ENCODE measurements at places on chromosomes 5 and 9.
A peak's percentile ranks its signal among the peaks of the same experiment; 100 is the strongest.

GRCh38 chr5:168974082-168974481 is 326.9 kb downstream of the SLIT3 start:
- no peak for DNase-seq

GRCh38 chr5:143898381-143898780 is 86.4 kb downstream of the HMHB1 start:
- DNase-seq: no peak

DNA sequence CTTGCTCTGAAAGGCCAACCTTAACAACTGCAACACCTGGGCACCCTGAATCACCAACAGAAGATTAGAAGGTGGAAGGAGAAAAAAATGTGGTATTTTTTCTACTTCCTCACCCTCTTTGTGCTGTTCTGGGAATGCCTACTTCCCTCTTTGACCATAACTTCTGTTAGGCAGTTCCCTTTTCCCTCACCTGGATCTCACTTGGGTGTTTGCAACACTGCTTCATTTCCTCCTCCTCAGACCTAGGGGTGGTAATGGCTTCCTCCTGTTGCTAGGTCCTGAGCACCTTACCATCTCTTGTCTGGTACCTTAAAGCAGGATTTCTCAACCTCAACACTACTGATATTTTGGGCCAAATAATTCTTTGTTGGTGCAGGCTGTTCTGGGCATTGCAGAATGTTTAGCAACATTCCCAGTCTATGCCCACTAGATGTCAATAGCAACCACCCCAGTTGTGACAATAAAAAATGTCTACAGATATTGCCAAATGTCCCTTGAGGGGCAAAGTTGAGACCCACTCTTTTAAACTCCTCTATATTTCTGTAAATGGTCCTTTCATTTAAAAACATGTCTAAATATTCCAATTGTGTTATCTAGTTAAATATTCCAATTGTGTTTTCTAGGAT is 300.0 kb upstream of the VLDLR start:
- no peak for DNase-seq

- DNase-seq: no peak
These were observed 108.5 kb downstream of the C9orf152 start for GRCh38 chr9:110099236-110100095.

- no peak for DNase-seq
These were observed 42.3 kb upstream of the NOTCH1 start for GRCh38 chr9:136587944-136588662.

GRCh38 chr9:121972501-121972981 is 120.6 kb downstream of the TTLL11 start:
- DNase-seq: no peak

- DNase-seq: no peak
These were observed 6.1 kb upstream of the PHF19 start for GRCh38 chr9:120882935-120883607.

DNA sequence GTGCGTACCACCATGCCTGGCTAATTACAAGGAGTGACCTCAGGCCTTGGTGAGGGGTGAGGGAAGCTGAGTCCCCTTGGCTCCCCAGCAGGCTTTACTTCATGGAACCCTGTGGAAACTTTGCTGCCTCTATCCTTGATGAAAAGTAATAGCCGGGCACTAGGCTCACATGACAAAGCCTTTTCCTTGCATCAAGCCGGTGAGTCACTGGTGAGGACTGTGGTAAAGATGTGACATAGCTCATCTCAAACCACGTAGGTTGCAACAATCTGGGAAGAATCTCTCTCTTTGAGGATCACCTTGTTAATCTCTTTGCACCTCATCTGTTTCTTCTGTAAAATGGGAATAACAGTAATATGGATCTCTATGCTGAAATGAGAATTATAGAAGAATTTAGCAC is 116.3 kb upstream of the SLC25A48 start:
- no peak for DNase-seq

GRCh38 chr9:129624947-129625346 is 1.0 kb upstream of the NTMT1 start:
- DNase-seq: no peak

DNA sequence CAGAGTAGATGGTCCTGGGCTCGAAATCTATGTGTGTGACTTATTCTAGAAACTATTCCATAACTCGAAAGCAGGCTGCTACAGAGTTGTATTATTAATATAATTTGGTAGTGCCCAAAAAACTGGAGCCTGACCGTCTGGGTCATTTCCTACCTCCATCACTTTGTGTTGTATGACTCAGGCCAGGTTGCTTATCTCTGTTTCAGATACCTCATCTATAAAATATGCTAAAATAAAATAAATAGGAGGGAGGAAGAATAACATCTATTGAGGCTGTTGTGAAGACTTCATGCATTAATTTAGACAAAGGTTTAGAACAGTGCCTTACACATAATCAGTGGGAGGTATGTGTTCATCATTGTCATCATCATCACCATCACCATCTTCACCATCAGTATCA is 57.7 kb downstream of the PDE4D start:
- DNase-seq: no peak

- no peak for DNase-seq
These were observed 119.6 kb upstream of the TAF11L2 start for GRCh38 chr5:17378346-17378997.

- no peak for DNase-seq
These were observed 267.2 kb downstream of the RAB3C start for GRCh38 chr5:58849921-58850667.

DNA sequence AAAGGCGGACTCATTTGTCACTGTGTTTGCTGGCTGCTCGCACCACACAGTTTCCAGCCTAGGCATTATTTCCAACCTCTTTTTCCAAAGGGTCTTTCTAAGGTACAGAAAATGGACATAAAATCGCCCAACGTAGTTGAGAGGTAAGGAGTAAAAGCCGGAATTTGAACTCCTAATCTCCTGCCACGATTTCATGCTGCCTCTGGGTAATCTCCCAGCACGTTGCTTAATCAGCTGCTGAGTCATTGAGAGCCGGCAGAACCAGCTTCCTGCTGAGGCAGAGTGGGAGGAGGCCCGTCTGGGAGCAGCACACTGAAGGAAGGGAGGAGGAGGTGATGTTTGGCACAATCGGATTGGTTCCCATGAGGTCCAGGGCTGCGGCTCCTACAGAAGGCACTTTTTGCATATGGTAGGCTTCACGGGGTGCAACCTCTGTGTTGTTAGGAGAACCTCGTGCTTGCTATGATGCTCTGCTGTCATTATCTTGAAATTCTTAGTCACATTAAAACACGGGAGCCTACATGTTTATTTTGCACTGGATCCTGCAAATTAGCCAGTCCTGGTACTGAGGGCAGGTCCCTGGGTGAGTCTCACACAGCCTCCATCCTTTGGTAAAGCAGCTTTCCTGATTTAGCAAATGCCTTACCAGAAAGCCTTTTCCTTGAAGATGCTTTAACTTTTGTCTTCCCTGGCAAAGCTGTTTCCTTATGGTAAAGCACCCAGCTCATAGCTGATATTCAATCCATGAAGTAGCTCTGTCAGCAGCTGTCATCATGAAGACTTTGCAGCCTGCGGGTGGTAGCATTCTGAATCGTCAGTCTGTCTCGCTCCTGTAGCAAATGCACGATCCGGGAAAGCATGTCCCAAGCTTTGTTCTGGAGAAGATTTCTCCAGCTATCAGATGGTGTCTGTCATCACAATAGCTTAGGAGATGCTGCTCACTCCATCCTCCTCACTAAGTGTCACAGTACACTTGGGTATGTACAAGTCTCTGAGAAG is 191.6 kb upstream of the MSX2 start:
- peak; percentile 50 for DNase-seq

- DNase-seq: no peak
These were observed 42.2 kb downstream of the OSMR start for GRCh38 chr5:38888041-38888440.

- no peak for DNase-seq
These were observed 53.7 kb upstream of the VLDLR start for GRCh38 chr9:2567922-2568321.

GRCh38 chr5:18113721-18114120 is 479.5 kb downstream of the TAF11L14 start:
- no peak for DNase-seq

DNA sequence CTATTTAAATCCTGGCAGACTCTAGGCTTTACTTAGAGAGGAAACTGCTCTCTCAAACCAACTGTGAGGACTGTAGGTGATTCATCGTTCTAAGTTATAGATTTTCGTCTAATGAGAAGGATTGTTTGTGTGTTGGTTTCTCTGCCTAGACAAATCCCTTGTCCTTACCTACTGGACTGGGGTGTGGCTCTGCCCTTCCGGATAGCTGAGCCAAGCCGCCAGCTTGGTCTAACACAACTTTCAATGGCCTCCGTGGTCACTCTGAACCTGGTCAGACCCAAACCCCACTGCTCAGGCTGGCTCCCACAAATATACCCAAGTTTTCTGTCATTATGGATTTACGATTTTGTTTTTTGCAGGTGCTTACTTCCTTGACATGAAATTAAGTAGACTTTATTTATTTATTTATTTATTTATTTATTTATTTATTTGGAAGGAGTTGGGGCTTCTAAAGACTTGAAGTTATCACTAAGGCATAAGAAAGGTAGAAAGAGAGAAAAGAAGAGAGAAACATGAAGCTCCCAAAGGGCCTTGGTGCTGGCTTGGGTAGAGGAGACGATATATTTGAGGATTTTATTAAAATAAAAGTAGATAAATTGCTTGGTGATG is 19.0 kb downstream of the CARTPT start:
- no peak for DNase-seq

- DNase-seq: no peak
These were observed 96.1 kb downstream of the FBN2 start for GRCh38 chr5:128441941-128442350.

Measured in activated CD8-positive, alpha-beta memory T cell treated with anti-CD3 and anti-CD28 coated beads, Interleukin-2, amount 50 U/mL, for 48 hours (primary cell).